ENCODE measurements at places on chromosomes 3 and 15. TPM values are rescaled to one million over a fixed set of nuclear protein-coding genes. Genes with fewer than 3 reads are reported as not detected.
A peak's percentile ranks its signal among the peaks of the same experiment; 100 is the strongest.

- H3K4me1 ChIP-seq = no peaks in the 10 kb centered on the region
- H3K36me3 ChIP-seq = no peaks in the 10 kb centered on the region
- no peak for DNase-seq
- H3K27ac ChIP-seq = no peak overlapping the region
- no peaks in the 10 kb centered on the region for H3K27me3 ChIP-seq
Measured at GRCh38 chr3:29267226-29267625, 13.6 kb upstream of the RBMS3 start.

Gene SLC28A2
- total RNA-seq = not detected

- no peaks in the 10 kb centered on the region for H3K27me3 ChIP-seq
- peaks cover 4% of the 10 kb centered on the region for H3K4me1 ChIP-seq
- H3K27ac ChIP-seq = no peak overlapping the region
- DNase-seq = no peak
Measured at GRCh38 chr3:193465992-193466608, 87.5 kb upstream of the ATP13A5 start.

DNA sequence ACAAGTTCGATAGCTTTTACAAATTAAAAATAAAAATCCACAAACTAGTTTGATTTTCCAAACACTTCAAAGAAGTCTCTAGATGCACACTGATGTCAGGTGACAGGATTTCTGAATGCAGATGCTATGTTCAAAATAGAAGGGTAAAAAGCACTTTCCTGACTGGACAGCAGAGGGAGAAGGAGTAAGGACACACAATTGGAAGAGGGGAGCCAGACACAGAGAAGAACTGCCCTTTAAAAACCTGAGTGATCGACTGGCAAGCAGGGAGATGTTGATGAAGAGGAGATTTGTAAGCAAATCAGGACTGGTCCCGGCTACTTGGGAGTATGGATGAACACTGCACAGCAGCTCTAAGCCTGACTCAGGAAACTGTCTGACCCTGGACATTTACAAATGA is 612.8 kb downstream of the MAGI1 start:
- H3K27ac ChIP-seq = no peak overlapping the region
- H3K4me3 ChIP-seq = no peak overlapping the region
- no peaks in the 10 kb centered on the region for H3K4me1 ChIP-seq
- no peak for DNase-seq
- no peaks in the 10 kb centered on the region for H3K36me3 ChIP-seq
- no peaks in the 10 kb centered on the region for H3K27me3 ChIP-seq

DNA sequence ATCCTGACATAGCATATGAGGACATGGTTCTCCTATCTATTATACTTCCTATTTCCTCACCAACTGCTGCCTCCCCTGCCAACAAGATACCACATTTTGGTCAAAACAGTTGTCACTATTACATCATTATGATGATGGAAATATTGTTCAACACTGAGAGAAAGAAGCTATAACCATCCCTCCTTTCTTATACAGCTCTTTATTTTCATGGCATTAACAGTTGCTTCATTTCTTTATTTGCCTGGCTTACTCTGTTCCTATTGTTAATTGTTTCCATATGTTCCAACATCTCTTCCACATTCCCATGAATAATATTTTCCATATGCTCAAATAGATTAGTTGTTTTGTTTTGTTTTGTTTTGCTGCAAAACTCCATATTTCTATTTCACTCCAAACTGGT is 40.8 kb upstream of the FILIP1L start:
- no peaks in the 10 kb centered on the region for H3K27me3 ChIP-seq
- peaks cover 38% of the 10 kb centered on the region for H3K36me3 ChIP-seq
- no peak overlapping the region for H3K27ac ChIP-seq
- DNase-seq = no peak
- H3K4me3 ChIP-seq = no peak overlapping the region

DNA sequence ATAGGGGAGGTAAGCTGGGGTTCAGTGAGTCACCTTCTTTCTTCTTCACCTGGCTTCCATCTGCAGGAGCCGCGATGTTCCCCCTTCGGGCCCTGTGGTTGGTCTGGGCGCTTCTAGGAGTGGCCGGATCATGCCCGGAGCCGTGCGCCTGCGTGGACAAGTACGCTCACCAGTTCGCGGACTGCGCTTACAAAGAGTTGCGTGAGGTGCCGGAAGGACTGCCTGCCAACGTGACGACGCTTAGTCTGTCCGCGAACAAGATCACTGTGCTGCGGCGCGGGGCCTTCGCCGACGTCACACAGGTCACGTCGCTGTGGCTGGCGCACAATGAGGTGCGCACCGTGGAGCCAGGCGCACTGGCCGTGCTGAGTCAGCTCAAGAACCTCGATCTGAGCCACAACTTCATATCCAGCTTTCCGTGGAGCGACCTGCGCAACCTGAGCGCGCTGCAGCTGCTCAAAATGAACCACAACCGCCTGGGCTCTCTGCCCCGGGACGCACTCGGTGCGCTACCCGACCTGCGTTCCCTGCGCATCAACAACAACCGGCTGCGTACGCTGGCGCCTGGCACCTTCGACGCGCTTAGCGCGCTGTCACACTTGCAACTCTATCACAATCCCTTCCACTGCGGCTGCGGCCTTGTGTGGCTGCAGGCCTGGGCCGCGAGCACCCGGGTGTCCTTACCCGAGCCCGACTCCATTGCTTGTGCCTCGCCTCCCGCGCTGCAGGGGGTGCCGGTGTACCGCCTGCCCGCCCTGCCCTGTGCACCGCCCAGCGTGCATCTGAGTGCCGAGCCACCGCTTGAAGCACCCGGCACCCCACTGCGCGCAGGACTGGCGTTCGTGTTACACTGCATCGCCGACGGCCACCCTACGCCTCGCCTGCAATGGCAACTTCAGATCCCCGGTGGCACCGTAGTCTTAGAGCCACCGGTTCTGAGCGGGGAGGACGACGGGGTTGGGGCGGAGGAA is 2.6 kb downstream of the ISLR2 start:
- H3K4me3 ChIP-seq = peak overlapping the region; percentile 27
- H3K4me1 ChIP-seq = peaks cover 27% of the 10 kb centered on the region
- H3K36me3 ChIP-seq = peaks cover 3% of the 10 kb centered on the region
- DNase-seq = no peak
- H3K27me3 ChIP-seq = peaks cover 93% of the 10 kb centered on the region

DNA sequence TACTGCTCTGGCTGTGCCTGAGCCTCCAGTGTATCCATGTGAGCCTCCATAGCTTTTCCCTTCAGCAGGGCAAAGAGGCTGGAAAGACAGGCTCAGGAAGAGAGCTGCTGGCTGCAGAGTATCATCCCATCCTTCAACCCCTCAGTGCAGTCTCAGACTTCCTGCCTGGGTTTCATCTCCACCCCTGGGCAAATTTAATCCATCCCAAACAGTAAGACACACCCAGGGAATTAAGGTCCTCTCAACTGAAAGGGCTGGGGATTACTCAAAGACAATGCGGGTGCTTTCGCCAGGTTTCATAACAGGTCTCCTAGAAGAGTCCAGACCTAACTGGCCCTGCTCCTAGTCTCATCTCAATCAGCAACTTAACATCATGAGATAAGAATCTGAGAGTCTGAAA is 15.5 kb downstream of the SLCO2A1 start:
- no peaks in the 10 kb centered on the region for H3K4me1 ChIP-seq
- H3K36me3 ChIP-seq = no peaks in the 10 kb centered on the region
- DNase-seq = no peak
- H3K4me3 ChIP-seq = no peak overlapping the region
- no peak overlapping the region for H3K27ac ChIP-seq

Data from activated CD4-positive, alpha-beta memory T cell treated with anti-CD3 and anti-CD28 coated beads, Interleukin-2, amount 10 ng/mL, durations not matched to agents 7 days and 5 days (primary cell).